ENCODE measurements at places on chromosomes 16 and 17.

DNA sequence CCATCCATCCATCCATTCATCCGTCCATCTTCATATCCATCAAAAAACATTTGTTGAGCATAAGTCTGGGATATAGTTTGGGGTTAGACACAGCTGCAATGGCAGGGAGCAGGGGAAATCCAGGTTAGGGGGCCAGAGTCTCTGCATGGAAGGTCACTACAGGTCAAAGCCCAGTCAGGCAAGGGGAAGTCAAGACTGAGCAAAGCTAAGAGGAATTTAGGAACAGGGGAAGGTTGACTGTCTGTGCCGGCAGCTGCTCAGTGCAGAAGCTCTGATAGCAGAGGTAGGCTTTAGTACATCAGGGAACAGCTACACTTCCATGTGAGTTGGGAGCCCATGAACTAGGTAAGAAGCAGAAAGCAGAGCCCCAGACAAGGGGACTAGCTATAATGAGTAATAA is 68.1 kb downstream of the IRF8 start:
- no peak for DNase-seq

GRCh38 chr17:32625971-32626370 is 139.2 kb downstream of the CDK5R1 start:
- no peak for DNase-seq

GRCh38 chr17:34487626-34488025 is 91.8 kb upstream of the TMEM132E start:
- DNase-seq = peak; percentile 3

- peak; percentile 62 for DNase-seq
Observed at GRCh38 chr17:42287305-42287976, 857 bp upstream of the STAT5A start.

DNA sequence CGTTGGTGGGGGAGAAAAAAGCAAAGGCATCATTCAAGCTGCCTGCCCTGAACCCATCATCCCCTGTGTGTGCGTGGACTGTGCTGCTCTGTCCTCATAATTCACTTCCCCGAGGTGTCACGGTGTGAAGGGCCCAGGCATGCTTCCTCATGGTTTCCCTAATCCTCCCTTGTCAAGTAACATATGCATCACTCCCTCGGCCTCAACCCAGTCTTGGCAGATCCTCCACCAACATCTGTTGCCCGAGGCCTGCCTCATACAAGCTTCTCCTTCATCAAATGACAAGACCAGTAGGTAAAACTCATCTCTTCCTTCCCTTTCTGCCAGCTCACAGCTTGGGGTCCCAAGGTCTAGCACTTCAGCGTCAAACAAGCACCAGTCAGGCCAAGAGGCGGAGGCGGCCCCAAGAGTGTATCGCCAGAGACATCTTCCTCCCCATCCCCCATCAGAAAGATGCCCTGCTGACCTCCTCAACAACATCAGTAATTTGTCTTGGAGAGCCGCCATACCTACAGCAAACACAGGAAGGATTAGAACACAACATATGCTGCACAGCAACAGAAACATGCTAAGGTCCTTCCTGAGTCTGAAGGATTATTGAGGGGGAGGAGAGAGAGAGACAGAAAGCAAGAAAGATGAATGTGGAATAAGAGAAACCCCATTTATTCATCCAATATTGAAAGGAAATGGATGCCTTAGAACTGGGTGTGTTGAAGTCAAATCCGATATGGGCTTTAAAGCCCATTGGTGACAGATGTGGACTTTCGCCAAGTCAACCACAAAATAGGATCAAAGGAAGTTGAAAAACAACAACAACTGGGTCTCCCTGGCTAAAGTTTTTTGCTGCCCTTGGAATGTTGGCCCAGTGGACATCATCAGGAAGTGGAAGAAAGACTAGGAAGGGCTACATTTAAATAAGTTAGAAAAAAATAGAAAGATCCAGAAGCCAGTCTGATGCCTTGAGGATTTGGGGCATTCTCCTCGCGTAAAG is 38.4 kb downstream of the SOX9 start:
- no peak for DNase-seq

DNA sequence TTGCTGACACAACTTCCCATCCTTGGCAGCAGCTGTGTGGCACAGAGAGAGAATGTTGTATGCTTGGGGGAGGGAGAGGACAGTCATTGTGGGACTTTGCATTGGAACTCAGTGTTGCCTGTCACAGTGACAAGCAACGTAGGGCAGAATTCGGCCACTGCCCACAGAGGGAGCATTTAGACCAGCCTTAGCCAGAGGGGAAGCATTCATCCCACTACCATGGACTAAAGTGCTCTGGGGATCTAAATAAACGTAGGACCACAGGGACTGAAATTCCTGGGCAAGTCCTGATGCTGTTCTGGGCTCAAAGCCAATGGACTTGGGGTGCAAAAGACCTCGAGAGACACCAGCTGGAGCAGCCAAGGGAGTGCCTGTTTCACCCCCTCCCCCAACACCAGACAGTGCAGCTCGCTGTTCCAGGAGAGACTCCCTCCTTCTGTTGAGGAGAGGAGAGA is 44.9 kb downstream of the ABCA8 start:
- DNase-seq = no peak

GRCh38 chr17:53321651-53322050 is 501.1 kb upstream of the KIF2B start:
- DNase-seq = no peak

DNA sequence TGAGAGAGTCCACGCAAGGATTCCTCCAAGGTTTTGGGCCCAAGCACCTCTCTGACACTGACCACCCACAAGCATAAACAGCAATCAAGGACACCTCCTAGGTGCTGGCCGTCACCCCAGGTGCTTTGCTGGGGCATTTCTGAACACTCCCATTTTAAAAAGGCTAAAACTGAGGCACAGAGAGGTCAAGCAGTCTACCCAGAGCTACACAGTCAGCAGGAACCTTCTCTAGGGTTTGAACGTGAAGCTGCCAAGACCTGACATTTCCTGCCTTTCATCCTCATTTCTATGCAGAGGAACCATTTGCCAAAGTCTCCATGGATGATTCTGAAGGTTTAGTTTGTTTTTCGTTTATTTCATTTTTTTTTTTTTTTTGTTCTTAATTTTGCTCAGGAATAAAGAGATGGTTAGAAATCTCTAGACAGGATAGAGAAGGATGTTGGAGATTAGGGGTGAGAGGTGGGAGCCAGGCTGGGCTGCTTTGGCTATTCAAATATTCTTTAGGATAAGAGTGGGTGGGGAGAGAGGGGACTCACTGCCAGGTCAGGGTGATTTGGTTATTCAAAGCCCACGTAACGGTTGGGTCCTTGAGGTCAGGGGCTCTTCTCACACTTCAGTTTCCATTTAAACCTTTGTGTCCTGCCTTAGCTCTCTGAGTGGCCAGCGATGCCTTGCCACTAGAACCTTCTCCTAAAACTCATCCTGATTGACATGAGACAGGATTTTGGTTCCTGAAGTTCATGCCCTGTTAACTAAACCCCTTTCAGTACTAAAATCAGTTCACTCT is 6.2 kb downstream of the PLCG2 start:
- no peak for DNase-seq

DNA sequence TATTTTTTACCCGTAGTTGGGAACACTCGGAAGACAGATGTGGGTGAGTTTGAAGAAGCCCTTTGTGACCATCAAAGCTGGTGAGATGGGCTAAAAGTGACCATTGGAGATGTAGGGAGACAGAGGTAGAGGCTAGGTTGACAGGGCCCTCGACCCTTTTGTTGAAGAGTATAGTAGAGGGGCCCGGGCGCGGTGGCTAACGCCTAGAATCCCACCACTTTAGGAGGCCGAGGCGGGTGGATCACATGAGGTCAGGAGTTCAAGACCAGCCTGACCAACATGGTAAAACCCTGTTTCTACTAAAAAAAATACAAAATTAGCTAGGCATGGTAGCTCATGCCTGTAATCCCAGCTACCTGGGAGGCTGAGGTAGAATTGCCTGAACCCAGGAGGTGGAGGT is 16.2 kb upstream of the NFATC3 start:
- DNase-seq = no peak

- DNase-seq = peak; percentile 78
Observed at GRCh38 chr17:45149669-45150664, 1.7 kb downstream of the HEXIM1 start.

Measured in erythroblast (primary cell).